ENCODE measurements at places on chromosomes 12 and 14.

- no peak for DNase-seq
These were observed 827.7 kb downstream of the TMTC2 start for GRCh38 chr12:83514372-83514771.

DNA sequence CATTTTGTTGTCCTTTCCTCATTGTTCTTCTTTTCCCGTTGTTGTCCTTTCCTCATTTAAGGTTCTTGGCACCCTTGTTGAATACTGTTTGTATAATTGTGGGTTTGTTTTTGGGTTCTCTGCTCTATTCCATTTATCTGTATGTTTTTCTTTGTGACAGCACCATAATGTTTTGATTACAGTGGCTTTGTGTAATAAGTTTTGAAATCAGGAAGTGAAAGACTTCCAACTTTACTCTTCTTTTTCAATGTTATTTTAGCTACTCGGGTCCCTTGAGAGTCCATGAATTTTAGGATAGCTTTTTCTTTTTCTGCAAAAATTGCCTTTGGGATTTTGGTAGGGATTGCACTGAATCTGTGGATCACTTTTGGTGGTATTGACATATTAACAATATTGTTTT is 28.1 kb downstream of the ETNK1 start:
- no peak for DNase-seq

DNA sequence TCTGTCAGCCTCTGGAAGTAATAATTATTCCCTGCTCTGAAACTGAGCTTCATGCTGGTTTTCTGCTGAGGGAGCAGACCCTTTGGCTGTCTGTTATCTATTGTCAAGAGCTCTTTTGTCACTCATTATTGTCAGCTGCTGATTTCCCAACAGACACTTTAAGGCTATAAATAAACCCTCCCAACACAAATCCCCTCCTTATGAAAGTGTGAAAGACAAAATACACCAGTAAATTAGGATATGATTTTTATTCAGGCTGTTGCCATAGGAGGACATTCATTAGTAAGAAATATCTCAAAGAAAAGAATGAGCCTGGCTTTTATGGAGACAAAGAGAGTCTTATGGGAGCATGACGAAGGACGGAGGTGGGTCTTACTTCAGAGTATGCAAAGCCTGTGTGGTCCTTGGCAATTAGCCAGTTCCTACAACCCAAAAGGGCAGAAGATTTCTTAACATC is 180.8 kb downstream of the CRADD start:
- no peak for DNase-seq

GRCh38 chr14:38078393-38078792 is 129.3 kb upstream of the SSTR1 start:
- no peak for DNase-seq

- DNase-seq = no peak
These were observed 154.9 kb downstream of the KIF26A start for GRCh38 chr14:104293231-104293841.

DNA sequence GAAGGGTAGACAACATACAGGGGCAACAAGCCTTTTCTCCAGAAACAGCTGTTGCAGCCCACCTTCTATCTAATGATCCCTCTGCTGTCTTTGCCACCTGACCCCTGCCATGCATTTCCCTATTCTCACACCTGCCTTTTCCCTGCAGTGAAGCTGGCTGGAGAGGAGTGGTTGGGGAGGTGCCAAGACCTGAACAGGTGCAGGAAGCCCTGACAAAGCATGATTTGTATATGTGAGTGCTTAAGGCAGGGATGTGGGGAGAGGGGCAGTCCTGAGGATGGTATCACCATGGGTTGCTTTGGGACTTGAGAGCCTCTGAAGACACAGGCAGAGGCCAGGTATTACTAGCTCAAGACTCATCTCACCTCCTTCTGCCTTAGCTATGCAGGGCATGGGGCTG is 2.9 kb upstream of the PFDN5 start:
- no peak for DNase-seq

GRCh38 chr12:117356048-117356447 is 5.4 kb downstream of the NOS1 start:
- no peak for DNase-seq

GRCh38 chr12:26867080-26867479 is 34.1 kb upstream of the ITPR2 start:
- DNase-seq = peak; percentile 29

GRCh38 chr12:34210689-34211530 is 188.6 kb downstream of the ALG10 start:
- no peak for DNase-seq

GRCh38 chr12:40559865-40560264 is 132.4 kb upstream of the CNTN1 start:
- no peak for DNase-seq

DNA sequence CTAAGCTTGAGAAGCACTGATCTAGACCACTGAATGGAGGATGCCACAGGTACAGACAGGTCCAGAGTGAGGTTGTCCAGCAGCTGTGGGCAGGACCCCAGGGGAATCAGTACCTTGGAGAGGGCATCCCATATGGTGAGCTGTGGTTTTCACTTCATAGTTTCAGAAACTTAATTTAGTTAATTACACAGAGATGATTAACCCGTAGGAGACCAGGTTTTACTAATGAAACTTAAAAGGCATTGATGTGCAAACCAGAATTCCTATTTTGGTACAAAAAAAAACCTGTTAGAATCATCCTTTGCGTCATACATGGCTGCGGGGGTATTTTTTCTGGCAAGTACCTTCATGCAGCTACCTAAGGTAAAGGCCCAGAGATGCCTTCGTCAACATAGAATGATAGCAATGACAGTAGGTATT is 159.3 kb downstream of the DACT1 start:
- DNase-seq = peak; percentile 29

DNA sequence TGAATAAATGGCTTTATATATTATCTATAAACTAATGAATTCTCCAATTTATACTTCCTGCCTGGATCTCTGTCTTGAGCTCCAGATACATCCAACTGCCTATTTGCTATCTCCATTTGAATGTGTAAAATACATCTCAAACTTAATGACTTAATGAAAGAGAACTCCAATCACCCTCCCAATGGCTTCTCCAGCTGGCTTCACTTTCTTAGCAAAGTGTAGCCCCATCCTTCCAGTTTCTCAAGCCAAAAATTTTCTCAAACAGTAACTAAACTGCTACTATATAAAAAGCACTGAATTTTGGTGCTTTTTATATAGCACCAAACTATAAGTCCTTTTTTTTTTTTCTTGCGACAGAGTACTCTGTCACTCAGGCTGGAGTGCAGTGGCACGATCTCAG is 2.6 kb downstream of the CRY1 start:
- DNase-seq = no peak

DNA sequence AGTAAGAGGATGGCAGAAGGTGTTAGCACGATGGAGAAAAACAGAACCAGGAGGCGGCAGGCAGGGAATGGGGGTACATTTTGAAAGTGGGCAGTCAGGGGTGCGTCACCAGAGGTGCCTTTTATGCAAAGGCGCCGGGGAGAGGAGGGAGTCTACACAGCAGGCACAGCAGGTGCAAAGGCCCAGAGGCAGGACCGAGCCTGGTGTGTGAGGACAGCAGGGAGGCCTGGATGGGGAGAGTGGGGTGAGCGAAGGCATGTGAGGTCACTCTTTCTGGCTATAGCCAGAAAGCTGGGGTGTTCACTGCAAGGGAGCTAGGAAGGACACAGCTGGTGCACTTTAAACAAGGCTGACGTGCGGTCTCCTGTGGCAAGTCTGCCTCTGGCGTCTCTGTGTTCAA is 65.0 kb downstream of the NCOR2 start:
- DNase-seq = no peak

- no peak for DNase-seq
These were observed 132.3 kb downstream of the ADGRD1 start for GRCh38 chr12:131085816-131086591.

- DNase-seq = no peak
These were observed 8.7 kb upstream of the B3GNT4 start for GRCh38 chr12:122194804-122195203.

- DNase-seq = no peak
These were observed 18.6 kb upstream of the GPATCH2L start for GRCh38 chr14:76133103-76133502.

GRCh38 chr14:75562089-75562488 is 16.3 kb upstream of the FLVCR2 start:
- DNase-seq = no peak

- DNase-seq = no peak
These were observed 370.5 kb upstream of the PDE3A start for GRCh38 chr12:19997656-19998400.

GRCh38 chr12:110371408-110372055 is 32.0 kb downstream of the ANAPC7 start:
- peak; percentile 48 for DNase-seq

- DNase-seq = no peak
These were observed 21.1 kb downstream of the FKBP3 start for GRCh38 chr14:45112896-45113781.

DNA sequence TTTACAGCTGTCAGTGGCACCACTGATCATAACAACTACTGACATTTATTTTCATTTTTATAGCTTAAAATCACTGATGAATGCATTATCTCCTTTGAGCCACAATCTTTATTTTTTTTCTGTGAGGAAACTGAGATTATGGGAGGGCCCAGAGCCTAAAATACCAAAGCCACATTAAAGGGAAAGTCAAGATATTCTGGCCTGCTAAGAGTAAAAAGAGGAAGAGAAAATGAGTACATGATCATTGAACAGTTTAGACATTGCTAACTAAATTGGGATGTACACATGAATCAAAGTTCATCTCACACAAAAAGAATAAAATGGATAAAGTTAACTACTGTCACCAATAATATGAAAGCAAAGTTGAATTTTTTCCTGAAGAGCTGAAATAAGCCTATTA is 170.5 kb upstream of the GARIN2 start:
- no peak for DNase-seq

DNA sequence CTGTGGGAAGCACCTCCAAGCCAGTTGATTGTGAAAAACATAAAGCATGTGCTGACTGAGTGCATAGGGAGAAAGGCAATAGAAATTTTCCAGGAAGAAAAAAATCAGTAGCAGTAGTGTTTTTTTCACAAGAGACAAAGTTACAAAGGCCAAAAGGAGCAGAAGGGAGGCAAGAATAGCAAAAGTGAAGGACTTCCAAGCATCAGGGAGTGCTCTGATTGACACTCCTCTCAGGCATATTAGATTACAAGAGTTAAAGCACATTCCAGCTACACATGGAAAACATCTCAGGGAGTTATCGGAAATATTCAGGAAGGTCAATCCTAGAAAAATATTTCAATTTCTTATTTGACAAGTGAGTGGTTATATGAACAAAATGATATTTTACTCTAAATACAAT is 508.0 kb downstream of the MDGA2 start:
- no peak for DNase-seq

DNA sequence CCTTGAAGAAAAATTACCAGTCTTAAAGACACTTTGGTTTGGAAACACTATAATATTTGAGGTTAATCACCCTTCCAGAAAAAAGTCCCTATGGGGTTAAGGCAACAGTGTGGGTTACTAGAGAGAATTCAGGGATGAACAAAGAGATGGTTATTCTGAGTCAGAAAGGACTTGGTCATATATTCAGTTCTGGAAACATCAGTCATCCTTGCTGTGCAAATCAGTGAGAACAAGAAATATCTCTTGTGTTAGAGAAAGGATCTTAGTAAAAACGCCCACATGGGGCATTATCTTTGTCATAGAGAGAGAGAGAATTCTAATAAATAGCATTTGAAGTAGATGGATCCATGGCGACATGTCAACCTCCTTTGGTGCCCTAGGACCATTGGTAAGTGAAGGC is 59.4 kb upstream of the E2F7 start:
- no peak for DNase-seq

DNA sequence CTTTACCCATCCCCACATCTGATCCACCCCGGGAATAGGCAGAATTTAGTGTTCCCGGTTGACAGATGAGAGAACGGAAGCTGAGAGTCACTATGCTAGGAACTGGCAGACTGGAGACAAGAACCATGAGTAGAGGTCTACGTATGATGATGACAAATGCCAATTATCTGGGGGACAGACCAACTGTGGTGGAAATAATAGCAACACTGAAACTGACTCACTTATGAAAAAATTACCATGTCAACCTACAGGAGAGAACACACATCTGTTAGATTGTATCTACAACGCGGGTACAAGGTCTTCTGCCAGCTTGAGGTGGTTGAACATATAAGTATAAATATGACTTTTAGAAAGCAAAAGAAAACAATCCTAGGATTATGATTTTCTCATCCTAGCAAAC is 15.4 kb upstream of the SELPLG start:
- DNase-seq = no peak

DNA sequence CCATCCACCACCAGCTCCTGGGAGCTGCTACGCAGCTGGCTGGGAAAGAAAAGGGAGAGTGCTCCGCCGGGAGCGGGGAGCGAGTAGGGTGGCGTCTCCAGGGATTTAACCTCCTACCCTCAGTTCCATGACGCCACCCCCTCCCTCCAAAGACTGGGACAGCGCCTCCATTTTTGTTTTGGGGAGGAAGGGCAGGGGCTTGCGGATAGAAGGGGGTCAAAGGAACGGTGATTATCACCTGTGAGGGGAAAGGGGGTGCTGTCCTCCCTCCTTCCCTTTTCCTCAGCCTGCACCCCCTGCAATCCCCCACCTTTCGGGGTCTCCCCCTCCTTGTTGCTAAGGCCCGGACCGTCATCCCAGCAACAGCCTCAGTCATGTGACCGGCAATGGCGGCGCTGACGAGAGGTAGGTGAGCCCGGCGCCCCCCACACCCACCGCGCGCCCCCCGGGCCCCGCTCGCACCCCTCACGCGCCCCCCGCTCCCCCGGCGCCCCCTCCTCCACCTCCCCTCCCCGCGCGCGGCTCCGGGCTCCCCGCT is at the start of gene DTX3:
Gene DTX3, plus strand, starts transcription at position 371 of the 538 bp plus-strand sequence. CDS start 1,694 bp downstream, outside the sequence.
- DNase-seq = no peak

DNA sequence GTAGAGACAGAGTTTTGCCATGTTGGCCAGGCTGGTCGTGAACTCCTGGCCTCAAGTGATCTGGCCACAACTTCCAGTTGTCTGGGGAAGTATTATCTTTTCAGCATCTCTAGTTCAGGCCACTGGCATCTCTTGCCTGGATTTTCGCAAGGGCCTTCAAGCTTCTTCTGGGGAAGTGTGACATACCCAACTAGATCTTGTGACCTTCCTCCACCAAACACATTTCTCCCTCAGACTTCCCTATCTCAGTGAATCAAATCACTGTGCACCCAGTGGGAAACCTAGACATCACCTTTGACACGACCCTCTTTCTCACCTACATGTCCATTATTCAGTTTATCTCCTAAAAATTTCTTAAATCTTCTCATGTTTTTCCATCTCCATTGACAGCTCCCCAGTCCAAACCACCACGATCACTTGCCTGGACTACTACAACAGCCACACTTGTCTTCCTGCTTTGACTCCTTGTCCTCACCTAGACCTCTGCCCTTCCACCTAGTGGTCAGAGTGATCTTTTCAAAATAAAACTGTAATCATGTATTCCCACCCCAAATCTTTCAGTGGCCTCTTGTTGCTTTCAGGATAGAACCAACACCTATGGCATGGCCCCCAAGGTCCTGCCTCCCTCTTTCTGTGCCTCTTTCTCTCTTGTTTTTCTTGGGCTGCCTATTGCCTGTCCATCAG is 3.3 kb downstream of the EEF1AKMT3 start:
- no peak for DNase-seq

GRCh38 chr12:32419520-32419960 is 20.2 kb downstream of the FGD4 start:
- no peak for DNase-seq

GRCh38 chr12:116395396-116395795 is 117.9 kb upstream of the MED13L start:
- no peak for DNase-seq
